ENCODE measurements at places on chromosomes 11 and 22.

DNA sequence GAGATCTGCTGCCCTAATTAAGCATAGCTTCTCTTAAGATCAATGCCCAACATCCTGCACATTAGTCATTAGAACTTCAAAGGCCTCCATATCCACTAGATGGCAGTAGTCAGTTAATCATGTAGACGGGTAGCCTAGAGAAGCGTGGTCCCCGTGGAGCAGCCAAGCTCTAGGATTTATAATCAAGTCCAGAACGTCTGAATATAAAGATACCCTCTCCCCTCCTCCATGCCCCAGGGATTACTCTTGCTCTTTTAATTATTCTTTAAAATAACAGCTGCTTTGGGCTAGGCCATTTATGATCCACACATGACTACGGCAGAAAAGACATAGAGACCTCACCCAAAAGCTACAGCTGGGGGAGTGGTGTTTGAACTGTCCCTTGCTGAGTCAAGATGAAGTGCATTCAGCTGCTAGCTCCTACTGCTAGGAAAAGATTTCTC, 327.6 kb upstream of the PLET1 start:
- peak; percentile 60 for DNase-seq

GRCh38 chr11:17513853-17514252, 30.4 kb downstream of the USH1C start:
- DNase-seq, result no peak

GRCh38 chr11:121467471-121467870, 14.7 kb upstream of the SORL1-AS1 start:
- DNase-seq, result no peak

DNA sequence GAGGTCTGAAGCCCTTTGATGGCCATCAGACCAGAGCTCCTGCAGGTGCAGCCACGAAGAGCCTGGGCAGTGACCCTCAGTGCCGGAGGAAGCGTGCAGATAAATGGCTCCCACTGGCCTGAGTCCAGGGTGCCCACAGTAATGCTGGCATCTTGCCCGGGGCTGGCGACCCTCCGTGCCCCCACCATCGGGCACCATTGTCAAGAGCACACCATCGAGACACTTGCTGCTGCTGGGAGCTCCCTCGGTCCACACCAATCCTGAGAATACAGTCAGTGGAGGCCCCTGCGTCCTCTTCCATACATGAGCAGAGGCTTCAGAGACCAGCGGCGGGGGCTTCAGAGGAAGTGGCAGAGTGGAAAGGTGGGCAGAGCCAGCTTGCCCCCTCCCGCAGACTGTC, 1448.3 kb downstream of the BRD1 start:
- DNase-seq, result no peak

- no peak for DNase-seq
These were observed 73.2 kb upstream of the TCF20 start for GRCh38 chr22:42343531-42344081.

DNA sequence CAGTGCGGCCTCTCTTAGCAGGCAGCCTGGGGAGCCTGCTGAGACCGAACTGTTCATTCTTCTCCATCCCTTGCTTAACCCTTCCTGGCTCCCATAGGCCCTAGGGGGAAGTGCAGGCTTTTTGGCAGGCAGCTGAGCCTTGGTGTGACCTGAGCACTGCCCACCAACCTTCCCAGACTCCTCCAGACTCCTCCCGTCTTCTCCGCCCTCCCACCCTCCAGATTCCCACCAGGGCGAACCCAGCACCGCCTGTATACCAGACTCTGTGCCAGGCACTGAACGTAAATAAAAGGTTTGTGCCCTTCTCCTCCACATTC, 7.9 kb downstream of the RELT start:
- no peak for DNase-seq

- peak; percentile 85 for DNase-seq
These were observed 5.5 kb upstream of the SHISA8 start for GRCh38 chr22:41920271-41920976.

DNA sequence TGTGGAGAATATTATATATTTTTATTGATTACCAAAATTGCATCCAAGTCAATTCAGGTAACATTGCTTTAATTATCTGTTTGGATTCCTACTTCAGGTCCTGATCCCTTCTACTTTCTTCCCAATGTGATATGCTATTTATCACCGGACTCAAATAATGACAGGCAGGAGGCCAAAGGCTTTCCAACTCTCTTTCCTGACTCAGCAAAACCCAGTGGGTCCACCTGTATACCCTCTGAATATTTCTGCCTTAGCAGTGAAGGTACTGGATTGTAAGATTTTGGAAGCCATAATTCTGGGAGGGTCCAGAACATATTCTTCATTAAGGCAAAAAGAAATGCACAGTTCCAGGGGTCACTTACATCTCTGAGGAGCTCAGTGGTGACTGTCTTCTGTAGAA, 260.2 kb upstream of the UBASH3B start:
- no peak for DNase-seq

- DNase-seq, result no peak
These were observed 51.1 kb downstream of the CHST1 start for GRCh38 chr11:45614196-45614828.

DNA sequence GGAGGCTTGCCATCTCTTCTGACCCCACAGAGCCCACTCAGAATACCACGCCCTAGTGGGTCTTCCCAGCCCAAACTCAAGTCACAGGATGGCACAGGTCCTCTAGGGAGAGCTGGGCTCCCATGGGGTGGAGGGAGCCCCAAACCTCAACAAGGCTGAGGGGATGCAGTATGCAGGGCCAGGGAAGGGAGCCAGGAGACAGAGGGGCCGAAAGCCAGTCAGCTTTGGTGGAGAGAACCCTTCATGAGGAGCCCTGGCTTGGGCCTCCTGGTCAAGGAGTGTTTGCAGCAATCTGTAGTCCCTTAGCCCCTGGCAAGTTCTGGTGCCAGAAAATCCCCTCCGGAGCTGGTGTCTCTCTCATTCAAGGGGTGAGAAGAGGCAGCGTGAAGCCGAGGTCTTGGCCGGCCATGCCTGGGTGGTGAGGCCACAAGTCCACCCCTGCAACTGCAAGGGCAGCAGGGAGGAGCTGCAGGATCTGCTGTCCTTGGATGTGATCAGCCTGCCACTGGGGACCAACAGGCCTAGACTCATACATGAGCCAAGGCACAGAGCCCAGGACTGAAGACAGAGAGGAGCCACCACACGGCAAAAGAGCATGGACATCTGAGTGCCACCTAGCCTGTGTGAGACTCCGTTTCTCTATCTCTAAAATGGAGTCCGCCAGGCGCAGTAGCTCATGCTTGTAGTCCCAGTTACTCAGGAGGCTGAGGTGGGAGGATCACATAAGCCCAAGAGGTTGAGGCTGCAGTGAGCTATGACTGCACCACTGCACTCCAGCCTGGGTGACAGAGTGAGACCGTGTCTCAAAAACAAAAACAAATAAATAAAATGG, 24.1 kb downstream of the NEAT1 start:
- no peak for DNase-seq

- no peak for DNase-seq
These were observed 8.3 kb upstream of the SORL1 start for GRCh38 chr11:121443688-121444275.

- DNase-seq, result no peak
These were observed 60.0 kb downstream of the MYEOV start for GRCh38 chr11:69353696-69354544.

- DNase-seq, result no peak
These were observed 4.7 kb upstream of the TTC36 start for GRCh38 chr11:118522571-118523072.

DNA sequence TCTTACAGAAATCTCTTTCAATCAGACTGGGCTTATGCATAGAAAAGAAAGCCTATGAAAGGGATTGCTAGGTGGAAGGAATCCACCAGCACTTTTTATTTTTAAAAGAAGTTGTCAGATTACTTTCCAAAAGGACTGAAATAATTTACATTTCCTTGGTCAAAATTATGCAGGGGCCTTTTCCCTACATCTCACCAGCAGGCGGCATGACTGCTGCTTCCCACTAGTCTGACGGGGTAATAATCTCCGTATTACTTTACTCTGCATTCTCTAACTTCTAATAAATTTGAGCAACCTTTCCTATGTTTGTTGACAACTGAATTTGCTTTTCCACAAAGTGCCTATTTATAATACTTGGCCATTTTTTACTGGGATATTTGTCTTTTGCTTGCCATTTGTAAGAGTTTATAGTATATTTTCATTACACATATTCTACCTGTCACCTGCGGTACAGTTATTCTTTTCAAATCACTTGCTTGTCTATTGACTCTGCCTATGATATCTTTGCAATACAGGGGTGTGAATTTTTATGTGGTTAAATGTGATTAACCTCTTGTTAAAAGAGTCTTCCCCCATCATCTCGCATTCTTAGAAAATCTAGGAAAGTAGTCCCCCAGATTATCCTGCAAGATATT, 51.9 kb upstream of the USP47 start:
- DNase-seq, result peak; percentile 13

DNA sequence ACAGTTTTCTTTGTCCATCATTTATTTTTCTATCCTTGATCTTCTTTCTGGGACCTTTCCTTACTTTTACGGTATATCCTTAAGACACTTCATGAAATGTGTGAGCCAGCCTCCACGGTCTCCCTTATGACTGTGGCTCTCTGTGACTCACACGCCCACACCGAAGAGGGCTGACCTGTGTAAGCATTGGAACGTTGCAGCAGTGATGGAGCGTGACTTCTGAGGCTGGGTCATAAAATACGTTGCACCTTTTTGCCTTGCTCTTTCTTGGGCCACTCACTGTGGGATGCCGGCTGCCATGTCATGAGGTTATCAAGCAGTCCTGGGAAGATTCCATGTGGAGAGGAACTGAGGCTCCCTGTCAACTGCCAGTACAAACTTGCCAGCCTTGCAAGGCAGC, 96.3 kb upstream of the RAB1B start:
- no peak for DNase-seq

DNA sequence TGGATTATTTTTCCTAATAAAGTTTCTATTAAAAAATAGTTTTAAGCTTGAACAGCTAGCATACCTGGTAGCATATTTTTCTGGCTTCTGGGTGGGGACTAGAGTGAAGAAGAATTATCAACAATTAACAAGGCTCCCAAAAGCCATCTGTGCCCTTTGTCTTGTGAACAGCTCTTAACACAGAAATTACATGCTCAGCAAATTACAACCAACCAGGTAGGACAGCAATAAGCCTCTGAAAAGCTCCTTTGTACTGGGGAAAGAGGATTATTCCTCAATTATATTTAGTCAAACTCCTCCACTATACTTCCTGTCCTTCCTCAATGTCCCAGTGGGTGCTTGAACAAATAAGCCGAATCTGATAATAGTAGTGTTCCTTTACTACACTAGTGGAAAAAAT, 162.8 kb downstream of the RAB38 start:
- DNase-seq, result no peak

DNA sequence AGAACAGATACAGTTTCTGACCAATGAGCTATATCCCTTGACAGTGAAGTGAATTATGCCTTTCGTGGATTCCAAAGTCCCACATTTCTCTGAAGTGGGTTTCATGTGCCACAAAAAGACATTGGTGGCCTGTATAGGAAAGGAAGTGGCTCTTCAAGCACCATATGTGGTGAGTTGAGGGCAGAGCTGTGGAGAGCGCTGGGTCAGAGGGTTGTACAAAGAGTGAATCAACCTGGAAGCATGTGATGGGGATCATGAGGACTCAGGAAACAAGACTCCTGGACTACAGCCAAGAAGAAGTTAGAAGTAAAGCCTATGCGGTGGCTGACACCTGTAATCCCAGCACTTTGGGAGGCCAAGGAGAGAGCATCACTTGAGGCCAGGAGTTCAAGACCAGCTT, 579 bp upstream of the SLC5A4 start:
- DNase-seq, result no peak

DNA sequence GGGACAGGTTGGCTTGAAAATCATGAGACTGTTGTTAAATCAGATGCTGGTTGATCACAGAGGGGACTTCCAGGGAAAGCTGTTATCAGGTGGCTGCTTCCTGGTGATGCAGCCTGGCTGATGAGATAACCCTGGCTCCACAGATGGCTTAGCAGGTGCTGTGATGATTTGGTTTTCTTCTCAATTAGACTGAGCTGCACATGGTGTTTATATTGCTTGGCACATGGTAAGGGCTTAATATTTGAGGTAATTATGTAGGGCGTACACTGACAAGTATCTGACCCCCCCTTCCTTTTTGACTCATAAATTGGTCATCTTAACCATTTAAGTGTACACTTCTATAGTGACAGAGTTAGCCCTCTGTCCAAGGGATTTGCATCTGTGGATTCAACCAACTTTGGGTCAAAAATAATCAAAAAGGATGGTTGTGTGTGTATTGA, 7.0 kb downstream of the RPS3 start:
- no peak for DNase-seq

- no peak for DNase-seq
These were observed 48.7 kb downstream of the TBC1D22A start for GRCh38 chr22:46810856-46811786.

DNA sequence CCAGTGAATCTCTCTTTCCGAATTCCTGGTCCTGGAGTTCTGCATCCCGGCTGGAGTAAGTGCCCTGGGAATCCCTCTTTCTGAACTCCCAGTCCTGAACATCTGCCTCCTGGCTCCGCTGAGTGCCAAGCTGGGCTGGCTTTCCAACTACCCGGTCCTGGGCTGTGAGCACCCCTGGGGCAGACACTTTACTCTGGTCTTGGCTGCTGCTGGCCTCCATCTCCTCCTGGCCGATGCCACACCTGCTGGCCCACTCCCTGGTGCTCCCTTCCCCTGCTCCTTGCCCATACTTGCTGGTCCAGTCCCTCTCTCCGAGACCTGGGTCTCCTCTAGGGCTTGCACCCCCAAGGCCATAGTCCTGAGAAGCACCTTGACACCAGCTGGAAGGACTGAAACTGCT, 14.7 kb downstream of the TNKS1BP1 start:
- DNase-seq, result no peak

DNA sequence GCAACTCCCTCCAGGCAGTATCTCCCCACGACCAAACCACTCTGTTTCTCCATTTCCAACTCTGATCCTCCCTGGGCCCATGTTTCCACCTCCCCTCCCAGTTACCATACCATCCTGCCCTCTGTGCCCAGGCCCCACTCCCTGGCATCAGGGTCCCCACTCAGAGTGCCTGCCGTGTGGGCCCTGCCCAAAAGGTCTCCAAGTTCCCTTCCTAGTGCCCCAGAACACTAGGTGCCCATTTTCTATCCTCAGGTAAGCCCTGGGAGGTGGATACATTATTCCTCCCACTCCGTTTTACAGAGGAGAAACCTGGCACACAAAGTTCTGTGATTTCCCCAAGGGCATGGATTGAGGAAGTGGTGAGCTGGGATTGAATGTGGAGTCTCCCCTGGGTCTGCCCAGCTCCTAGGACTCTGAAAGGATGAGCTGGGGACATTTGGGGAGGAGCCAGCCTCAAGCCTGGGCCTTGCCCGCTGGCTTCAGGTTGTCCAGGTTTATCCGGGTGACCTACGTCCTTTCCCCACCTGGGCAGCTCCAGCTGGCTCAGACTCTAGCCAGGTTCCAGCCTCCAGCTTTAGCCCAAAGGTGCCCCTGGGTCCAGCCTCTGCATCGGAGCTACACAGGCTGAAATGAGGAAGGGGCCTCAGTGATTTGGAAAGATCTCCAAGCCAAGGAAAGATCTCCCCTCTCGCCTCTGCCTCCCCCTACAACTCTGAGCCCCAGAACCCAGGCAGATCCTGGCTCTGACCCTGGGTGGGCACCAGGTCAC, 2.2 kb upstream of the GSTT4 start:
- DNase-seq, result no peak

All from B cell (primary cell).